ENCODE measurements at places on chromosomes 4 and X.

DNA sequence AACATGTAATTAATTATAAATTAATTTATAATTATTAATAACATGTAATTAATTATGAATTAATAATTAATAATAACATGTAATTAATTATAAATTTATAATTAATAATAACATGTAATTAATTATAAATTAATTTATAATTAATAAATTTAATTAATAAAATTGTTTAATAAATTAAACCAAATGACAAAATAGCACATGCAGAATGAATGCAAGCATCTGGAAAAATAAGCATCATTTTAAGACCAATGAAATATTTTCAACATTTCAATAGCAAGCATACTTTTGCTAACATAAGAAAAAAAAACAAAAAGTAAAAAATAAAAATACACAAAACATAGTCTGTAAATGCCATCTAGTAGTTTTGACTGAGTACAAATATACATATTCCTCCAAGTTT is 21.8 kb downstream of the GYPE start:
- DNase-seq: no peak

DNA sequence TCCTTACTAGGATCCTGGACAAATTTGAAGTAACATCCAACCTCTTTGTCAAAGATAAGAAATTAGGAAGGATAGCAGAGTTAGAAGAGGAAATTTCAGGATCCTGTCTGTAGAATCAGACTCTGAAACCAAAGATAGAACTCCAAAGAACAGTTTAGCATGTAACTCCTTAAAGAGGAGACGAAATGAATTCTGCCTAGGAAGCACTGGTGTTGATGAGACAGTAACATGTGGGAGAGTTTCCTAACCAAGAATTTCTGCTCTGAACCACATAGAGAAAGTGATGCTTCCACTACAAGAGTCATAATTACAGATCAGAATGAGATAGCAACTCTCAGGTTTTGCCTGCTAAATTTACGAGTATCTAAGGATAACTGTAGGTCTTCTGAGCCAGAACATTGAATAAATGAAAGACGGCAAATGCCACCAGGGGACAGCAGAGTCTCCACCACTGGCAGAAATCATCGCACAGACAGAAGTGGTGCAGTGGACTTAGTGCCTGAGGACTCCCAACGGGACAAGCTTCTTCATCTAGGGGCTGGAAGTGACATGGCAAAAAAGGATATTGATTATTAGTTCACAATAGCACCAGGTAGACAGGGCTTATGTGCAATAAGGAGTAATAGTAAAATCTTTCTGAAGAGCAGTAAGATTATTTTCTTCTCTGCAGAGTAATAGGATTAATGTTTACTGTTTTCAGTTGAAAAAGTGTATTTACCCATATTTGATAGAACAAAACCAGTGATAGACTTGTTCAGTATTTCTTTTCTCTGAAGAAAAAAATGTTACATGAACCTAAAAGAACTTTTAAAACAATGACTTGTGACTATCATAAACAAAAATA is 6.7 kb upstream of the PPID start:
- DNase-seq: peak; percentile 27

DNA sequence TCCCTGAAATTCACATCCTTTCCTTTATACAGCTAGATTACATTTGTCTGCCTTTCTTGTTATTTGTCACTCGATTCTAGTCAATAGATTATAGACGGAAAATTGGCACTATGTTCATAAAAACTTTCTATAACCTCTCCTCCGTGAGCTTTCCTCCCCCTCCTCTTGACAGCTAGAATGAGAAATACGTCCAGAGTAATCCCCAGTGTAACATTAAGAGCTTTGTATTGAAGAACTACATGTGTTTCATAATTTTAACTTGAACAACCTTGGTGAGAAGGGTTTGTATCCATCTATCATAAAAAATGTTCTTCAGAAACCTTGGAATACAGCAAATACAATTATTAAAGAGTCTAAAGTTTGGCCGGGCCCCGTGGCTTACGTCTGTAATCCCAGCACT is 1707.4 kb downstream of the PCDH7 start:
- no peak for DNase-seq

DNA sequence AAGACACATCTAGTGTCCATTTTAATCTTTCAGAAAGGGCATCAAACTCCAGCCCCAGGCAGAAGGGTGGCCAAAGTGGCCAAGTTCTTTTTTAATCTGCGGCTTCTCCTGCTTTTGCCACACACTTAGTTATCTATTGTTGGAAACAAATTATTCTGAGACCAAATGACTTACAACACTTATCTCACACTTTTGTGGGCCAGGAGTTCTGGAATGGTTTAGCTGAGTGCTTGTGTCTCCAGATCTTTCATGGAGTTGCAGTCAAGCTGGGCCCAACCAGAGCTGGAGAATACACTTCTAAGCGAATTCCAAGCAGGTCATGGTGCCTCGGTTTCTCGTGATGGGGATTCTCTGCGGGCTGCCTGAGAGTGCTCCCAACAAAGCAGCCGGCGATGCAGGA is 4.0 kb downstream of the TXK start:
- no peak for DNase-seq

GRCh38 chr4:71487344-71487920 is 148.6 kb downstream of the SLC4A4 start:
- no peak for DNase-seq

GRCh38 chr4:183503497-183504063 is 1.3 kb upstream of the ING2 start:
- DNase-seq: no peak

- no peak for DNase-seq
Observed at GRCh38 chrX:112512509-112512908, 167.2 kb downstream of the LHFPL1 start.

DNA sequence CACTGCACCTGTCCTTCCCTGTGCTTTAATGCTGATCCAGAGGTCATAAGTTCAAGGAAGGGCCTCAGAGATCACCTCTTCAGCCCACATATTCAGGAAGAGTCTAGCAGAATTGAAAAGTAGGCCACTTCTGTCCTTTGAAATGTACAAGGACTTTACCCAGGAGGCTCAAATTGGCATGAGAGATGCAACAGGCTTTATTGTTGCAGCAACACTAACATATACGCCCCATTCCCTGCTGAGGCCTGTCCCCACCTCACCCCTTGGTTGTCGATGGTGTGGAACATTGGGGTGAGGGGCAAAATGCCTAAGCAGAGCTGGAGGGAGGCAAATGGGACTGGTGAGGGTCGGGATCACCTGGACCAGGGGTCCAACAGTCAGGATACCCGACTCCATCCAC is 2.8 kb downstream of the PRAF2 start:
- DNase-seq: no peak

DNA sequence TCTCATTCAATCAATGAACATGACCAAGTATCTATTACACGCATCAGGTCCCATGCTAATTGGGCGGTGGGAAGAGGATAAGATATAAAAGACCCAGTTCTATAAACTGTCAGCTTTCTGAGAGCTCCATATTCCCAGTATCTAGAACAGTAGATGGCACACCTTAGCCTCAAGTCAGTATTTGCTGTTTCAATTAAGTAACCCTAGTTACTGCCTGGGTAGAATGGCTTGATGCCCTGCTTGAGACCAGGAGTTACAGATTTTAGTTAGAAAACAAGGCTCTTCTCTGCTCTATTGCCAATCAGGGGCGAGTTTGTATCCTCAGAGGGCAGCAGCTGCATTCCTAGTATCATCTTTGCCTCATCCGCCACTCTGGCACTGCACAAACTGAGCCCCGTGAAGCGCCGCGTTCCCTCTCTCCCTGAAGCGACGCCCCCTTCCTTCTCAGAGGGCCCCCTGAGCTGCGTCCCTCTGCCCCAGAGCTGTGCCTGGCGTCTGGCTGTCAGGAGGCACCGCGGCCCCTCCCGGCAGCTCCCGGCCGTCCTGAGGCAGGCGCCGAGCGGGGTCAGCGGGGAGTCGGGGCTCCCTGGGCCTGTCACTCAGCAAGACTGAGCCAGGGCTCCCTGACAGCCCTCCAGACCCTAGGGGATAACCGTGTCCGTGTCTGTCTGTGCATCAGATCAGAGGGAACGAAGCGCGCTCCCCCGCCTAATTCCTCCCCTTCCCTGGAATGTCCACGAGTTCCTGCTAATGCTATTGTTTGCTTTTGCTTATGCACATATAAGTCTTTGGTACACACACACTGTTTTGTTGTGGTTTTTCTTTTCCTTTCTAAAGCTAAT is 212.4 kb upstream of the TTC29 start:
- DNase-seq: no peak

DNA sequence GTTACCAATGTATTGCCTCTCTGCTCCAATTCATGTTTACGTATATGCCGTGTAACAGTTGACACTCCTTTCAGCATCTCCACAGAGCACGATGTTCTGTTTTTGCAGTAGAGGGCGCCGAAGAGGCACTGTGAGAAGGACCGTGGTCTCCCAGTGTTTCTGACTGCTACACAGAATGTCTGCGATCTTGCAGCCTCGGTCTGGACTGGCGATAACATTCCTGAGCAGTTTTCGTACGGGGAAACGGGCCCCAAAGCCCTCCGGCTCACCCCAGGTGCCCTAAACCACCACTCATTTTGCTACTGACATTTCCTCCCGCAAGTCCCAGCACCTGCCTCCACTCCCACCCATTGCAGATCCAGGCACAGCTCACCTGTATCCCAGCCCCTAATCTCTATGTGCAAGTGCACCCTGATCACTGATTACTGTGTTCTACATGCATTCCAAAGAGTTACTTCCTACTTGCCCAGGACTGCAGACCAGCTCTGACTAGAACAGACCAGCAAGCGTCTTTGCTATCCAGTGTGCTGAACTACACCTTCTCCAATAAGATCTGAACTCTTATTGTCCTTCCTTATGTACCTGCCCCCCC is 12.4 kb upstream of the NFXL1 start:
- DNase-seq: peak; percentile 37

GRCh38 chr4:86060341-86060740 is 299.5 kb downstream of the MAPK10 start:
- no peak for DNase-seq

GRCh38 chr4:57736781-57737180 is 626.6 kb upstream of the IGFBP7 start:
- no peak for DNase-seq

- DNase-seq: peak; percentile 13
Observed at GRCh38 chr4:56656346-56656643, 24.8 kb downstream of the HOPX start.

- no peak for DNase-seq
Observed at GRCh38 chr4:73417973-73418372, 13.9 kb downstream of the ALB start.
